ENCODE measurements at places on chromosomes 3 and 15. TPM values are rescaled to one million over a fixed set of nuclear protein-coding genes. Genes with fewer than 3 reads are reported as not detected.

GRCh38 chr3:165754219-165755007 lies 82.8 kb downstream of the BCHE start:
- DNase-seq, result no peak

DNA sequence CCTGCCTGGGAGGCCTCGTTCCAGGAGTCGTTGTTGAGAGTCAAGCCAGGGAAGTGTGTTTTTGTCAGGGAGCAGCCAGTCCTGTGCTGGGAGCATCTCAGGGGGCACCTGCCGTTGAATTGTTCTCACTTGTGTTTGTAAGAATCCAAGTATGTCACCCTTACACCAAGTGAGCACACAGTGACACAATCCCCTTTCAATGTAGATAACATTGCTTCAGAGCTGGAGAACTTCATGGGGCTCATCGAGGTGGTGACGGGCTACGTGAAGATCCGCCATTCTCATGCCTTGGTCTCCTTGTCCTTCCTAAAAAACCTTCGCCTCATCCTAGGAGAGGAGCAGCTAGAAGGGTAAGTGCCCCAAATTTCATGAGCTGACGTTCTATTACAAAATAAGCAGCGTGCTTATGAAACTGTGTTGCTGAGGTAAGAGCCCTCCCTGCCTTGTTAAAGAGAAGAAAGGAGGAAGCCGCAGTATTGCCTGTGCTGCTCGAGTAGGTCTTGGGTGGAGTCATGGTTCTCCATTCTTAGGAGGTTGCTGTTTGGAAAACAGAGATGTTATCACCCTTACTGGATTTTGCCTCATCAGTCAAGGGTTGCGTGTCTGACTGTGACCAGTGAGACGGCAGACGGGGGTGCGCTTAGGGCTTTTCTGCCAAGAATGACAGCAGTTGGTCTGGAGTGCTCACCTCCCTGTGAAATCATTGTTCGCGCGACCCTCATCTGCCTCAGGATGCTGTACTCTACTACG lies 108.1 kb downstream of the PGPEP1L start:
- DNase-seq, result no peak

GRCh38 chr3:20055020-20055775 lies 15.0 kb downstream of the KAT2B start:
- DNase-seq, result no peak

DNA sequence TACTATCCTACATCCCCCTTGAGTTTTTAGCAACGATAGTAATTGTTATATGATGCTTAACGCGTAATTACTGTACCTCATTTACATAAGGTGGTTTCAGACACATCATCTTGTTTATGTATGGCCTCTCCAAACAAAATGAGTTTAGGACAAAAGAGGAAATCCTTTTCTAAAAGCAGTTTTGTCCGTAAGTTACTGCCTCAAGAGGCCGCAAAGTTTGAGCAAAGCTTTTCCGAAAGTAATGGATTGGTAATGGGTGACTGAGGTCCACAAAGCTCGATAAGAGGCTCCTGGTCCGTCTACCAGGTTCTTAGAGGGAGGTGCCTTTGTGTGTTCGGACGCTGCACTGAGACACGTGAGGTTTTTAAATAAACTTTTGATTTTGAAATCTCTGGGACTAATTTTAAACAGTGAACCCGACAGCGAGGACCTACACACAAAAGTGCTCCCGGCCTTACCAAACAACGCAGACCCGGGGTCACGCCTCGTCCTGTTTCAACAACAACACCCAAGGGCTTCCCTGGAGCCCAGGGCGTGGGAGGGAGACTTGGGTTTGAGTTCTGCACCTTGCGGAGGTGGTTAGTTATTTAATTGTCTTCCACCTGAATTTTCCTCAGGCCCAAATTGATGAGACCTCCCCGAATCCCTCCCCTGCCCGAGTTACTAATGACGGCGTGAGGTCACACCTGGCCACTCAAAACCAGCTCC lies 456 bp upstream of the C15orf61 start:
- DNase-seq, result no peak

GRCh38 chr15:38708672-38709180 lies 144.1 kb upstream of the RASGRP1 start:
- DNase-seq, result no peak

SSR3 gene
- 177 TPM for total RNA-seq

SPG21 gene
- total RNA-seq, result 72.9 TPM

DUOXA1 gene
- total RNA-seq, result not detected
